ENCODE measurements at places on chromosomes 4 and X. TPM values are rescaled to one million over a fixed set of nuclear protein-coding genes. Genes with fewer than 3 reads are reported as not detected.

- DNase-seq, result no peak
- no peak overlapping the region for H3K27ac ChIP-seq
- H3K4me1 ChIP-seq, result no peaks in the 10 kb centered on the region
- no peaks in the 10 kb centered on the region for H3K36me3 ChIP-seq
- no peaks in the 10 kb centered on the region for H3K27me3 ChIP-seq
Measured at GRCh38 chrX:903116-903515, 272.5 kb downstream of the SHOX start.

GRCh38 chrX:127011629-127012028 is 192.1 kb downstream of the PRR32 start:
- DNase-seq, result no peak
- H3K36me3 ChIP-seq, result no peaks in the 10 kb centered on the region
- no peaks in the 10 kb centered on the region for H3K4me1 ChIP-seq
- H3K4me3 ChIP-seq, result no peak overlapping the region
- H3K27me3 ChIP-seq, result no peaks in the 10 kb centered on the region

GRCh38 chrX:41923978-41924683 is 777 bp upstream of the CASK start:
- H3K27ac ChIP-seq, result peak overlapping the region; percentile 88
- H3K4me1 ChIP-seq, result no peaks in the 10 kb centered on the region
- H3K27me3 ChIP-seq, result no peaks in the 10 kb centered on the region
- H3K4me3 ChIP-seq, result no peak overlapping the region
- DNase-seq, result peak; percentile 53

GLOD5 gene
- total RNA-seq, result not detected

DNA sequence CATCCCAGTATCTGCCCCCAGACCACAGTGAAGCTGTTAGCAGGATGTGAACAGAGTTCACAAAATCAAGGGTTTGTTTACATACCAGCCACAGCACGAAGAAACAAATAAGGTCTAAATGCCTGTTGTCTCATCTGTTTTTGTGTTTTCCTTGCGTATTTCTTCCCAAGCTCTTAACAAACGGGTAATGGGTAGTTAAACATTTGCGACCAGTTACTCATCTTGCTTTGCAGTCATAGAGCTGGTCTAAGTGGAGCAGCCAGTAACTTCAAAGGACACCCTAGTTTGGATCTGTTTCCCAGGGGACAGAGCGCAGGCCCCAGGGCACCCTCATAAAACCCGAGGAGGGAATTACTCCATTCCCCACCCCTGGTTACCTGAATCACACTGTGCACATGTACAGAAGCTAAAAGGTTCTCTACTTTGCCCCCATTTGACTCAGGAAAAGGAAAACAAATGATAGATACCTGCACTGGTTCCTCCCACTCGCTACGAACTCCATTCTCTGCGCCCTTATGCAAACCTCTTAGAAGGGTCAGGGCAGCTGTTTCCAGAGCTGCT is 68.8 kb downstream of the MAML3 start:
- no peak overlapping the region for H3K4me3 ChIP-seq
- H3K36me3 ChIP-seq, result no peaks in the 10 kb centered on the region
- no peaks in the 10 kb centered on the region for H3K27me3 ChIP-seq
- DNase-seq, result no peak

Data from body of pancreas (tissue), 4 donors.